Hippocampal formation (tissue), 2 donors: ENCODE measurements at places on chromosomes 3 and 15.

DNA sequence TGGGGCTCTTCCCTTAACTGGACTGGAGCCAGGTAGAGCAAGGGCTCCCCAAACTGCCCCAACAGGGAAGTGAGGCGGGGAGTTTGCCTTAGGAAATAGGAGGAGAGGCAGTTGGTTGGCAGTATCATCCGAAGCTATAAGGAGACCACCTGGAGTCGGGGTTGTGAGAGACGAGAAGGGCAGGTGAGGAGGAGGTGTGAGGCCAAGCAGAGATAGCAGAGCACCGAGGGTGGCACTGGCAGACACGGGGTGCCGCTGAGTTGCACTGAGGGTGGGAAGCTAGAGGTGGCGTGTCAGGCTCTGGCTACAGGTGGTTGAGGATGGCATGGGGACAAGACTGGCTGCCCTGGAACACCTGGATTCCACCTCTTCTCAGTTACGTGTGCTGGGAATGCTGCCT, 17.2 kb downstream of the RASGRF1 start:
- DNase-seq = no peak

DNA sequence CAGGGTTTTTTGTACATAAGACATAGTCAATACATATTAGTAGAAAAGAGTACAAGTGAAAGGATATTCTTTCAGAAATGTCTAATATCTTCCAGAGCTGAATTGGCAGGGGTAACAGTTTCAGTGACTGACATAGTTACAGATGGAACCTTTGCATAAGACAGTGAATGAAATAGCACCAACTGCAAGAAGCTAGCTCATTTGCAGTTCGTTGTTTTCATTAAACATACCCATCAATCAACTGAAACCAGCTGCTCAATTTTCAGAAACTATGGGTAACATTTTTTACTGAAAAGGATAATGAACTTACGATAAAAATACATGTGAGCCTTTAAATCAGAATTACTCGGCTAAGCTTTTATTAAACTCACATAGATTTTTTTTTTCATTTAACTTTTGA, 93.9 kb upstream of the EPHA3 start:
- DNase-seq = no peak

- no peak for DNase-seq
These were observed 82.1 kb downstream of the SMAD3 start for GRCh38 chr15:67147396-67147949.

DNA sequence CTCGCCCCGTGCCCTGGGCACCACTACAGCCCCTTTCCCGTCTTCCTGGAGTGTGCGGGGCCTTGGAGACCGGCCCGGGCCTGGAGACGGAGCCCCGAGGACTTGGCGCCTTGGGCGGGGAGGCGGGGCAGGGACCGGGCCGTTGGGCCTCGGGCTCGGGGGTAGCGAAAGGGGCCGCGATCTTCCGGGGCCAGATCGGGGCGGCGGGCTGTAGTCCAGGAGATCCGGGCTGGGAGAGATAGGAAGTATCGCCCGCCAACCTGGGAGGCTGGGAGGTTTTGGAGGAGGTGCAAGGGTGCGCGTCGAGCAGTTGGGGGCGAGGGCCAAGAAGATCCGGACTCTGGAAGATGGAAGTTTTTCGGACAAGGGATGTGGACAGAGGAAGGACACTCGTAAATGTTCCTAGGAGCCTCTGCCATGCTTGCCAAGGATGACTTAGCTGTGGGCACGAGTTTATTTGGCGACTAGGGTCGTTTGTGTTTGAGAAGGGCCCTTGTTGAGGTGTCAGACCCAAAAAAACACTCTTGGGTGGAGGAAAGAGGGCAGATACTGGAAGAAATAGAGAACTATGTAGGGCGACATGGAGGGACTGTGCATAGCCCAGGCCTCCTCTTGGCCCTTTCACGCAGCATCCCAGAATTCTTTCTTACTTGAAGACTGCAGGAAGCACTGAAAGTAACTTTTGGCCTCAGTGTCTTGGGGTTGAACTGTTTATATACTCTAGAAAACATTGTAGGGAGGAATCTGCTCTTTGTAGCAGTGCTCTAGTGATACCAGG, 712 bp downstream of the RTF1 start:
- no peak for DNase-seq

DNA sequence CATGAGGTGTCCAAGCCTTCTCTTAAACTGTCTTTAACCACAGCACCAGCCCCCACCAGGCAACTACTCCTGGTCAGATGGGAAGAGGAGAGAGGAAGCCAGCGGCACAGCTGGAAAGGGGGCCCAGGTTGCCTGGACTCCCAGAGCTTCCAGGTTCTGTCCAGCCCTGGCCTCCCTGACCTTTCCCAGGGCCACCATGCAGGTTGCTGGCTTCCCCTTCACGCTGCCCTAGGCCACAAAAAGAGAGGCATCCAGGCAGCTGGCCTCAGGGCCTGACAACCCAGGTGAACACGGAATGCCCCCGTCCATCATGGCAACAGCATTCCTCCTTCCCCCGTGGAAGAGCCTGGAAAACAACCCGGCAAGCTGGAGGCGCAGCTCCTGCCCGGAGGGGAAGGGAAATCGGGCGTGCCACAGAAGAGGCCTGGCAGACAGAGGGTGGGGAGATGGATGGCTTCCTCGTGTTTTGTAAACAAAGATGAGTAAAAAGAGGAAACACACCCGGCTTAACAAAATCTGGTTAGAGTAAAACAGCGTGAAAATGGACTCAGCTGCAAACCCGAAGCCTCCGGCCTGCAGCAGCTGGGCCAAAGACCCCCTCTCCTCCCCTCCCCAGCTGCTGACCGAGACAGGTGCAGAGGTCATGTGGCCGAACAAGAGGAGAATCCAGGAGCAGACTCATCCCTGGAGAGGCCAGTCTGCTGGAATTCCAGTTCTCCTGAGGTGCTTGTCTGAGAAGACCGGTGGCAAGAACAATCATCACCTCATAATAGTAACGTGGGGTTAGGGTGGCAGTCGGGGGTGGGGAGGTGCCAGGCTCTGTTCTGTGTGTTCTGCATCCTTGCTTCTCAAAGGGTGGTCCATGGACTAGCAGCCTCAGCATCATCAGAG, 15.5 kb downstream of the BMF start:
- no peak for DNase-seq

DNA sequence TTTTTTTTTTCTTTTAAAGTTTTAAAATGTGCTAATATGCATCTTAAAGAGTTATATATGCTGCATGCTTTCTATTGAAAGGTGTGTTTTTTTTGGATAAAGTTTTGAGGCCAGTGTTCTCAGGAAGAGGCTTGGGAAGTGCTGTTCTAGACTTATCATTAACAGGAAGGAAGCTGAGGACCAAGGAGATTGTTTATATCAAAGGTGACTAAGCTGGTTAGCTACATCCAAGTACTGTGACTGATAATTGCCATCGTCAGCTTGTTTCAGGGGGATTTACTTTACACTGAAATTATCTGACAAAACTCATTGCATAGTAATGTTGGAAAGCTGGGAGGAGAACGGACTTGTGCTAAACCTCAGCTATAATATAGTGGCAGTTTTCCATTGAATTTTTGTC, 36.3 kb upstream of the UTS2B start:
- no peak for DNase-seq

DNA sequence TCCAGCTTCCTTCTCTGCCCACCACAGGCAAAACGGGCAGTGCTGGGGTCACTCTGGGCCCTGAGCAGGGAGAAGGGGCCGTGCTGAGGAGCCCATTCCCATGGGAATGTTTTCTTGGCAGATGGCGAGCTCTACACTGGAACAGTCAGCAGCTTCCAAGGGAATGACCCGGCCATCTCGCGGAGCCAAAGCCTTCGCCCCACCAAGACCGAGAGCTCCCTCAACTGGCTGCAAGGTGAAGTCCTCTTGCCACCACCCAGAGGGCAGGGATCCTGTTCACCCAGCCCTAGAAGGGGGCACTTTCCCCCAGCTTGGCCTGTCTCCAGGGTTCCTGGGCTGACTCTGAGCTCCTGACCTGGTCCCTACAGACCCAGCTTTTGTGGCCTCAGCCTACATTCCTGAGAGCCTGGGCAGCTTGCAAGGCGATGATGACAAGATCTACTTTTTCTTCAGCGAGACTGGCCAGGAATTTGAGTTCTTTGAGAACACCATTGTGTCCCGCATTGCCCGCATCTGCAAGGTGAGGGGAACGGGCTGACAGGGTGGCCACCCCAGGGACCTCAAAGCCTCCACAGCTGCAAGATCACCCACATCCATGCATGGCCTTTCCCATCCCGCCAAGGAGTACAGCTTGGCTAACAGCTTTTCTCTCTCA, 12.4 kb downstream of the CIB1 start:
- peak; percentile 59 for DNase-seq

DNA sequence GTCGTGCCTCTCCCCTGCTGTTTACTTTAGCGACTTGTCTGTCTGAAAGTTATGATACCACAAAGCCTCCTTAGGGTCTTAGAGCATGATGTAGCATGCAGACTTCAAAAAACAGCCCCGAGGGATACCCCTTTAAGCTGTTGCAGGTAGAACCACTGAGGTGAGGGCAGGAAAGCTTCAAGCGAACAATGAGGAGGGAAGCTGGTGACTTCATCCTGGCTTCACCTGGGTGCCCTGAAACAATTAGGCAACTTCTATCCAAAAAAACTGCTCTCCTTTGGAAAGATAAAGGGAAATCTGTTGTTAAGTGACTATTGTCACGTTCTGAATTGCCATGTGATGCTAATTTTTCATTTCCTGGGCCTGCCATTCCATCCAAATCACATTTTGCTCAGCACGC, 231.6 kb downstream of the SOX2 start:
- DNase-seq = no peak

- DNase-seq = no peak
These were observed 39.0 kb downstream of the ALDH1A2 start for GRCh38 chr15:58026552-58026951.

DNA sequence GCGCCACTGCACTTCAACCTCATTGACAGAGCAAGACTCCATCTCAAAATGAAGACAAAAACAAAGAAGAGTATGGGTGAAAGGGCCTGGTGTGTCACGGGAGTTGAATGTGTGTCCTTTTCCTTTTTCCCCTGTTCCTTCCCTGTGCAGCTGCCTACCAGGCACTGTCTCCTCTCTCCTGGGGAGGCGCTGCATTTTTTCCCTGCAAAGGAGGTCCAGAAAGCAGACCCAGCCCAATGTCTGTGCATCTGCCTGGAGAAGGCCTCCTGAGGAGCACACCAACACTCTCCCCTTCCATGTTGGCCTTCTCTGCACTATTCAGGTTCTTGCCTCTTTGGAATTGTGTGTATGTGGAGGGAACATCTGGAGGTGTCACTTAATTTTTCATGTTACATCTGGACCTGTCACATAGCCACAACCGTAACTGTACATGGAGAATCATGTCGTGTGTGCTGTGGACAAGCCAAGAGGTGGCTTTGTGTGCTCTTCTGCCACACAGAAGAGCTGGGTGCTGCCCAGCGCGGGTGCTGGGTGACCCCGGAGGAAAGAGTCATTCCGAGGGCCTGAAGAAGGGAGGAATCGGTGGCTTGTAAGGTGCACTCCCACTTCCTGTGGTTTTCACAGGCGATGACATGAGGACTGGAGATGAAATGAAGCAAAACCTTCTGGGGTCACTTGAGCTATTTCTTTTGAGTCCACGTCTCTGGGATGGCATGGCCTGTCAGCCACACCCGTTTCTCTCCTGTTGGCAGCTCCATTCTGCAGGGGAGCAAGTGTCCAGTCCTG, 46.5 kb upstream of the CGNL1 start:
- no peak for DNase-seq

DNA sequence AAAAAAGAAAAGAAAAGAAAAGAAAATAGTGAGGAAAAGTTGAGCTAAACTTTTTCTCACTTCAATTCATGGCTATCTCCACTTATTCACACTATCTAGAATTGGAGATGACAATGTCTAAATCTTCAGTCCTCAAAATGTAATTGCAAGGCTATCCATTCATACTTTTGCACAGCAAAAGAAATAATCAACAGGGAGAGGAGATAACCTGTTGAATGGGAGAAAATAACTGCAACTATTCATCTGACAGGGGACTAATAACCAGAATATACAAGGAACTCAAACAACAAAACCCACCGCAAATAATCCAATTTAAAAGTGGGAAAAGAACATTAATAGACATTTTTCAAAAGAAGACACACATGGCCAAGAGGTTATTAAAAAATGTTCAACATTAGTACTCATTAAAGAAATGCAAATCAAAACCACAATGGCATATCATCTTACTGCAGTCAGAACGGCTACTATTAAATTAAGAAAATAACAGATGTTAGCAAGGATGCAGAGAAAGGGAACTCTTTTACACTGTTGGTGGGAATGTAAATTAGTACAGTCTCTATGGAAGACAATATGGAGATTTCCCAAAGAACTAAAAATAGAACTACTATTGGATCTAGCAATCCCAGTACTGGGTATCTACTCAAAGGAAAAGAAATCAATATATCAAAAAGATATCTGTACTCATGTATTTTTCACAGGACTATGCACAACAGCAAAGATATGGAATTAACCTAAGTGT, 73.5 kb upstream of the PPIB start:
- DNase-seq = no peak

- DNase-seq = no peak
These were observed 25.8 kb upstream of the NEDD4 start for GRCh38 chr15:56019060-56019793.

- no peak for DNase-seq
These were observed 19.8 kb upstream of the PIGZ start for GRCh38 chr3:196988241-196989029.

GRCh38 chr3:147397155-147397874, 9.0 kb downstream of the ZIC4 start:
- DNase-seq = no peak

DNA sequence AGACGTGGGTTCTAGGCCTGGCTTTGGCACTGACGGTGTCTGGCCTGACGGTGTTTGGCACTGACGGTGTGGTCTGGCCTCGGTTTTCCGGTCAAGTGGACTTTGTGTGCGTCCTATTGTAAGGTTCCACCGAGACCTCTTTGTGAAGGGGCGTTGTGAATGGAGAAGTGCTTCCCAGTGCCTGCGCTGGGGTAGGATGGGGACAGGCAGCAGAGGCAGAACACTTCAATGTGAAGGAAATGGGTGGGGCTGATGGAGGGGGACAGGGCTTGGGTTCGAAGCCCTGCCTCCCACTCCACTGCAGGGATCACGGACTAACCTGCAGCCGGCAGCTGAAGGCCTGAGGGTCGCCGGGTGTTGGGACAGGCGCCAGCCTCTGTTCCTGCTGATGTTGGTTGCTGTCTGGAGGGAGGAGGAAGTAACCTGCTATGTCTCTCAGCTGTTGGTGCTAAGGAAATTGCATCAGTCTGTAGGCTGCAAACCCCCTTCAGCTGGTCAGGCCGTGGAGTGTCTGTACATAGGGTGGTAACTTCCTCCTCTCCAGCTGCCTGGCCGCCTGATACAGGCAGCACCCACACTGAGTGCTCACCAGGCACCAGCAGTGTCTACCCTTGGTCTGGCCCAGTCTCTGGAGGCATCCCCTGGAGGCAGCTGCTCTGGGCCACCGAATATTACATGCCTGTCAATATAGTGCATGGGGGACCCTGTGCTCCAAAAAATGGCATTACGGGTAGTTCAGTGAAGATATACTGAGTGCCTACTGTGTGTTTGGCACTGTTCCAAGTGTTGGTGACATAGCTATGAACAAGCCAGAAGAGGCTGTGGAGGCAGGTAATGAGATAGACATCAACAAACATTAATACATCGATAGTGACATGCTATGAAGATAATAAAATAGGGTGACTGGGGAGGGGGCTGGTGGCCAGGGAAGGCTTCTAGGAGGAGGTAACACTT, 1.1 kb downstream of the TM6SF1 start:
- peak; percentile 47 for DNase-seq

GRCh38 chr3:110612045-110612444, 459.6 kb upstream of the NECTIN3 start:
- DNase-seq = no peak

- no peak for DNase-seq
These were observed 8.5 kb downstream of the AMOTL2 start for GRCh38 chr3:134365766-134366065.

GRCh38 chr15:70202756-70203155, 105.0 kb upstream of the TLE3 start:
- no peak for DNase-seq
